ENCODE measurements at places on chromosomes 12 and 14.

- DNase-seq, result no peak
These were observed 118.6 kb upstream of the CCDC175 start for GRCh38 chr14:59695198-59695597.

GRCh38 chr14:68672609-68673285 is 120.1 kb downstream of the ZFP36L1 start:
- DNase-seq, result no peak

DNA sequence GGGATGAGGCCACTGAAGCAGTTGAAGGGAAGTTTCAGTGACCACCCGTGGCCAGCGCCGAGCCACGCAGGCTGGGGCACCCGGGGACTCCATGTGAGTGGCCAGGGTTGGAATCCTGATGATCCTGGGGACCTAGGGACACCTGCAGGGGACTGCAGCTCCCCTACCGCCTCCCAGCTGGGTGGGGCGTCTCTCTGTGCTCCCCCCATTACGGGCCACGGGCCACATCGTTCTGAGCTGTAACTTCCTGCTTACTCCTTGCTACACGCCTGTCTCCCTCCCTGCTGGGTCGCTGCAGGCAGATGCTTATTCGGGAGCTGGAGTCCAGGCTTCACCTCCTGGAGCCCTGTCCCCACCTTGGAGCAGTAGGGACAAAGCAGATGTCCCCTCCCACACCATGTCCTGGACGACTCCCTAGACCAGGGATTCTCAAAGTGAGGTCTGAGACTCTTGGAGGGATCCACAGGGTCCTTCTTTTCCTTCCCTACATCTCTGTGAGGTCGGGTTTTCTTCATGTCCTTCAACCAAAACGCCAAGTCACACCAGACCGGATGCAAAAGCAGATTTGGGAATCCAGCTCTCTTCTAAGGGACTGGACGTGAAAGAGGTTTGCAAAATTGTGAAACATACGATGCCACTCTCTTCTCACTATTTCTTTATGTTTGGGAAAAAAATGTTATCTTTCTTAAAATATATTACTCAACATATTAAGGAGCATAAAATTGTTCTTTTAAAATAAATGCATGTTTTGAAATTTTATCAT is 85.9 kb upstream of the NCOR2 start:
- no peak for DNase-seq

GRCh38 chr12:28536088-28536487 is 345.8 kb downstream of the CCDC91 start:
- DNase-seq, result peak; percentile 71

DNA sequence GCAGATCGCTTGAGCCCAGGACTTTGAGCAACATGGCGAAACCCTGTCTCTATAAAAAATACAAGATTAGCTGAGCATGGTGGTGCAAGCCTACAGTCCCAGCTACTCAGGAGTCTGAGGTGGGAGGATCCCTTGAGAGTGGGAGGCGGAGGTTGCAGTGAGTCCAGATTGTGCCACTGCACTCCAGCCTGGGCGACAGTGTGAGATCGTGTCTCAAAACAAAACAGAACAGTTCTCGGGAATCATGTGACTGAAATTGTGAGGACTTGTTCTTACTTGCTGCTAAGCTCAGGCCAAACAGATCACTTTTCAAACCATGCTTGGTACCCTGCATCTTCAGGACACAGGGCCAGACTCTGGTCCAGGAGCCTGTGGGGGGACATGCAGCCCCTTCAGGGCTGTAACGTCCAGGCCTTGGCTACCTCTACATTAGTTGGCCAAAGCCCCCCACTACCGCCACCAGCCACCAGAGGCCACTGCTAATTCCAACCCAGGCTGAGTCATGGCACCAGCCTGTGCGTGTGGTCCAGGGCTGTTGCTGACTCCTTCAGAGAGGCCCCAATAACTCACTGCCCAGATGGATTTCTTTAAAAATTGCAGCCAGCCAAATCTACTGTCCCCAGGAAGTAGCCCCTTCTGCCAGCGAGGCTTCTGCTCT is 33.4 kb upstream of the SYNDIG1L start:
- DNase-seq, result peak; percentile 58

Measured in fibroblast of skin of abdomen (primary cell).